T47D (cell line): ENCODE measurements at places on chromosomes 16 and 17.

DNA sequence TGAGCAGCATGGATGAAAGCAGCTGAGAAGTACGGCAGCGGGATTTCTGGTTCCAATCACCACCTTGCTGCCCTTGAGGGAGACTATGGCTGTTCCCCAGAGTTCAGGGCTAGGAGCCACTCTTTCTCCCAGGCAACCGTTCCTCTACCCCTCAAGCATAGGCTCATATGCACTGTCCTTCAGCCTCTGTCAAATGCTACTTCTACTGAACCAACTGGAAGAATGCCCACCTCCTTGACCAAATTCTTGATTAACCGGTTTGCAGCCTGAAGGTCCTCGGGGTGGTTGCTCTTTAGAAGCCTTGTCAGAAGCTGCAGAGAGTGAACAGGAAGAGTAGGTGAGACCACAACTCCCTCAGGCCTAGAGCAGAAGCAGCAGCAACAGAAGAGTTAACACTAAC is 23.8 kb downstream of the GGA2 start:
- no peak for DNase-seq

DNA sequence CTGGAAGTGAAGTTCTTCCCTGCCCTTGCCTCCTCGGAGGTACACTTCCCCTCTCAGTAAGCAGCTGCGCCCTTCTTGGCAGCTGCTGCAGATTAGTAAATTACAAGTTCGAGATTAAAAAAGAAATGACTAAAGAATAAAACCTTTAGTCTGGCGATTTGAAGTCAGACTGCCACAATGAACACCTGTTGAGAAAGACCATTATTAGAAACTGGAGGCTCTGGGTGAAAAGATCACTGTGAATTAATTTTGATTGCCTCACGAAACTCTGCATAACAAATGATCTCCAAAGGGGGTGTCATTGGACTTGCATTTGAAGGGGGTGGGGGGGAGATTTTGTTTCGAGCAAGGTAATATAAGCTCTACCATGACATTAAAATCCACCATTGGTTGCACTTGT is 39.3 kb downstream of the SALL1 start:
- no peak for DNase-seq

DNA sequence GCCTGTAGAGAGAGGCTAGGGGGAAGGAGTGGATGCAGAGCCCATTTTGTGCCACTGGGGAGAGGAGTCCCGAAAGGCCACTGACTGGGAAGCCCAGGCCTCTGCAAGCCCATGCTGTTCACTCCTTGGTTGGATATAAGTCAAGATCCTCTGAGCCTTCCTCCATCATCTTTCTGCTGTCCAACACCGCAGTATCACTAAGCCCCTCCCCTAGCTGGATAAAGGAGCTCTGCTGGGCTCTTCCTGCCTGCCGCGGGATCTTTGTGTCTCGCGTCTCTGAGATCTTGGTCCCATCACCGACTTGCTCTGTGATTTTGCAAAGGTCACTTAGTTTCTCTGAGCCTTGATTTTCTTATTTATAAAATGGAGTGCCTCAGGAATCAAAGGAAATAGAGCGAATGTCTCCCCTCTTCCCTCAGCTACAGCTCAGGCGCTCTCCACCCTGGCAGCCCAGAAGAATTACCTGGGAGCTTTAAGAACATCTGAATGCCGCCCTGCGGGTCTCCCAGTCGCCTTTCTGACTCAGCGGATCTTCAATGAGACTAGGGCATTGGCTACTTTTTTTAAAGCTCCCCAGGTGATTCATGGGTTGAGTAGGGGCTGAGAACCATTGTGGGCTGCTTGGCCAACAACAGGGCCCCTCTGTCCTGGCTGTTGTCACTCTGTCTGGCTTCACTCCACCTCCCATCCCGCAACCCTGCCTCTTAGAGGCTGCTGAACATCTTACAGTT is 25.2 kb upstream of the TMEM220 start:
- DNase-seq = no peak

DNA sequence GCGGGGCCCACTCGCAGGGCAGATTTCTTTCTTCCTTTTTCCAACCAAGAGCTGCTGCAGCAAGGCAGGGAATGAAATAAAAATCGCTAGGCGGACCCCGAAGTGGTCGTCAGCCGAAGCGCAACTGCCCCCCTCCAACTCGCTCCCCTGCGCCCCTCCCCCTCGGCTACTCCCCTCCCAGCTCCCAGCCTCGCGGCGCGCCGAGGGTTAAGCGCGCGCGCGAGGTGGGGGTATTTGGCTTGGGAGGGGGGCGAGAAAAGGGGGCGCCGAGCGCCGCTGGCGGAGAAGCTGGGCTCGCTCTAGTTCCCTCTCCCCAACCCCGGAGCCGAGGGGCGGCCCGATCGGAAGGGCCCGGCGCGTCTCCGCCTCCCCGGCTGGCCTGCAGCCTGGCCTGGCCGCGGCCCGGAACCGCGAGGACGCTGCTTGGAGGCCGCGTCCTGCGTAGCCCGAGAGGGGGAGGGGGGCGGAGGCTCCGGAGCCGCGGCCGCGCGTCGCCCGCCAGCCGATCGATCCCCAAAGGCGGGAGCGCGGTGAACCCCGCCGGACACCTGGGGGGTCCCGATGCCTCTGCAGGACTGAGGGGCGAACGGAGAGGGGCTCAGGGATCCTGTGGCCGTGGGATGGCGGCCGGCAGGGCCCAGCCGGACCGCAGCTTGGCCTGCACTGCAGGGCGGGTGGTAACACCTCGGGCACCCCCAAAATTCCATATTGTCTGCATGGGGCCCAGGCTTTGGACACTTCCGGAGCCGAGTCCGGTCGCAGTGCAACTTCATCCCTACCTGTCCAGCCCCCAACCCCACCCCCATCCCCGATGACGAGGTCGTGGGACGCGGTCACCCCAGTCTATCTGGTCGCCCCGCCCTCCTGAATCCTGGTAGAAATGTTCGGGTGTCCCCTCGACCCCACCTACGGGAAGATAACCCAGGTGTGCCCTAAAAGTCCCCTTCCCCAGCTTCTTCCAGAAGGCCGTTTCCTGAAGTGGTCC is 4.9 kb upstream of the CBX4 start:
- DNase-seq = peak; percentile 81

DNA sequence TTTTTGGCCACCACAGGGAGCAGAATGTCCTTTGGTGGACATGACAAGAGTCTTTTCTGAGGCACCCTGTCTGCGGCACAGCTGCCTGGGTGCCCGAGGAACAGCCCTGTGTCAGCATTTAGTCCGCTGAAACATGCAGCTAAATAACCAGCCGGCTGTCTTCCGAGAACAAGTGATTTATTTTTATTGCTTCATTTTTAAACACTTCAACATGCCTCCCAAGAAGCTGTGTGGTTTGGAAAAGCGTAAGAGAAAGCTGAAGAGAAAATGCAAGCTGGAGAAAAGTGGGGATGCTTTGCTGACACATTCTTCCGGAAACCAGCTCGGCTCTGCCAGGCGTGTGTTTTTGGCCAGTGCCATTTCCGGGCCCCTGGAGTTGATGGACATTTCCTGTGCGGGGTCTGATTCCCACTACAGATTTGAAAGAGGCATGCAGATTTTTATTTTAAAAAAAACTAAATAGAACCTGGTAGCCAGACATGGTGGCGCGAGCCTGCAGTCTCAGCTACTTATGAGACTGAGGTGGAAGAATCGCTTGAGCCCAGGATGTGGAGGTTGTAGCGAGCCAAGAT is 94.7 kb downstream of the SEC14L1 start:
- DNase-seq = no peak

- DNase-seq = no peak
Measured at GRCh38 chr17:51516924-51517323, 256.6 kb downstream of the UTP18 start.

- no peak for DNase-seq
Measured at GRCh38 chr17:45398800-45399199, 33.9 kb downstream of the ARHGAP27 start.

GRCh38 chr16:989354-989814 is 7.8 kb downstream of the SOX8 start:
- DNase-seq = no peak

GRCh38 chr17:80032614-80033171 is 3.0 kb downstream of the TBC1D16 start:
- DNase-seq = no peak

GRCh38 chr16:49851468-49851787 is 4.5 kb downstream of the ZNF423 start:
- DNase-seq = no peak

DNA sequence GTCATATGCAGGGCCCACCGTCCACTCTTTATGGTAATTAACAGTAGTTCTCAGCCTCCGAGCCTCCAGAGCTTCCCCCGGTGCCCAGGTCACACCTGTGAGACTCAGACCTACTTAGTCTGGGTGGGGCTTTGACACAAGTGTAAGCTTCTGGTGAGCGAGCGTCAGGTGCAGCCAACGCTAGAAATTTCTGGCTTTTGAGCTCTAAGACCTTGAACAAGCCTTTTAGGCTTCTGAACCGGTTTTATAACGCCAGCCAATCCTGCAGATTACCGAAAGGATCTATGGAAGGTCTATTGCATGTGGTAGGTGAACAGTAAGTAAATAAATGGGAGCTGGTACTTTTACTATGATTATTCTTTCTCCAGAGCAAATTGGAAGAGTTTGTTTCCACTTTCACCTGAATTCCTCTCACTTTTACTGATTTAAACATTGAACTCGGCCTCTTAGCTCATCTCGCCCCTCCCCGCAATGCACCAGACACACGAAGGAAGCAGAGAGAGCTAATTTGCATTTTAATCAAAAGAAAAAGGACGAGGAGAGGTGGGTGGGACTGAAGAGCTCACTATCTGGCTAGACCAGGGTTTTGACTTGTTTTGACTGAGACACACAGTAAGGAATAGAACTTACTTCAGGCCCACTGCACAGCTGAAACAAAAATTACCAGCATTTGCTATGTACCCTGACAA is 47.1 kb downstream of the ABAT start:
- no peak for DNase-seq

DNA sequence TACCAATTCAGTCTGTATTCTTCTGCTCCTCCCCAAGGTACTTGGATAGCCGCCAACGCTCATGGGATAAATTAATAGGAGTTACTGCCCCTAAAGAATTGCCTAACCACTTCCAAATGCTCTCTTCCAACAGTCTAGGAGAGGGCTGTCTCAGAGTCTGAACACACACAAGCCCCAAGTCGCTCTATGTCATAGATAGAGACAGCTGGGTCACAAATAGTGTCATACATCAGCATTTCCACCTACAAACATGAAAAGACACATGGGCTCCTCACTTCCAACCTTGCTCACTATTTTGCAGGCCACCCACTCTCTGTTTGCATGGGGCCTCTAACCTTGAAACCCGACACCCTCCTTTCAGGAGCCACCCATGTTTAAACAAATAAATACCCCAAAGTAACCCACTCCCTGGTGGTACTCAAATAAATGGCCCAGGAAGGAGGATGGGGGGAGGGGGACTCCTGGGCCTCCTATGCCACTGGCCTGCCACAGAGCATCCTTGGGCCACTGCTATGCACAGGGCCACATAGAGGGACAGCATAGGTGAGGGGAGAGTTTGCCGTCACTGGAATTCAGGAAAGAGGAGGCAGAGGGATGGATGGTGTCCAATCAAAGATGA is 265.9 kb downstream of the SOX9 start:
- no peak for DNase-seq

DNA sequence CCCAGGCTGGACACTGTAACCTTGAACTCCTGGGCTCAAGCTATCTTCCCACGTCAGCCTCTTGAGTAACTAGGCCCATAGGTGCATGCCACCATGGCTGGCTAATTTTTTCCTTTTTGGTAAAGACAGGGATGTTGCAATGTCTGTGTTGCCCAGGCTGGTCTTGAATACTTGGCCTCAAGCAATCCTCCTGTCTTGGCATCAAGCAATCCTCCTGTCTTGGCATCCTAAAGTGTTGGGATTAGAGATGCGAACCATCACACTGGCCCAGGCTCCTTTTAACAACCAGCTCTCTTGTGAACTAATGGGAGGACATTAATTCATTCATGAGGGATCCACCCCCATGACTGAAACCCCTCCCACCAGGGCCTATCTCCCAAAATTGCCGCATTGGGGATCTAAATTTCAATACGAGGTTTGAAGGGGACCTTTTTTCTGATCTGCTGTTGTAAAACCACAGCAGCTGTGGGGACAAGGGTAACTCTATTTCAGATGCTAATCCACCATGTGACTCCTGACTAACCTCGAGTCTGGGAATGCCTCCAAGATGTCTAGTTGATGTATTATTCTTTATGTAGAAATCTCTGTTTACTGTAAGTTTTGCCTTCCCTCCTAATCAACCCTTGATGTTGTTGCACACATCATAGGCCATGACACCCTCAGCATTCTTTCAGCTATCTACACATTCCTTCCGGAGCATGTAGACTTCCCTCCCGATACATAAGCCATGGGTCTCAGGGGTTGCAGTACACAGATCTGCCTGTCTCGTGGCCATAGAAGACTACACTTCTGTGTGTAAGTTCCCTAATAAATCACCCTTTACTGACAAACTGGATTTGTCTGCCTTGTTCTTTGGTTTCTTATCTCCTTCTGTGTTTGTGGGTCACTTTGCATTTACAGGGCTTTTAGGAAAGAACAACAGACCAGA is 37.6 kb downstream of the RNF112 start:
- DNase-seq = no peak

- DNase-seq = no peak
Measured at GRCh38 chr16:19252904-19253303, 32.6 kb upstream of the CLEC19A start.

DNA sequence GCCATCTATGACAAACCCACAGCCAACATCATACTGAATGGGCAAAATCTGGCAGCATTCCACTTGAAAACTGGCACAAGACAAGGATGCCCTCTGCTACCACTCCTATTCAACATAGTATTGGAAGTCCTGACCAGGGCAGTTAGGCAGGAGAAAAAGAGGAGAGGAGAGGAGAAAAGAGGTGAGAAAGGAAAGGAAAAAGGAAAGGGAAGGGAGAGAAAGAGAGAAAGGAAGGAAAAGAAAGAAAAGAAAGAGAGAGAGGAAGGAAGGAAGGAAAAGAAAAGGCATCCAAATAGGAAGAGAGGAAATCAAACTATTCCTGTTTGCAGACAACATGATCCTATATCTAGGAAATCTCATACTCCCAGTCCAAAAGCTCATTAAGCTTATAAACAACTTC is 11.5 kb downstream of the STX8 start:
- DNase-seq = no peak

GRCh38 chr16:85750146-85750826 is 610 bp downstream of the C16orf74 start:
- peak; percentile 84 for DNase-seq

DNA sequence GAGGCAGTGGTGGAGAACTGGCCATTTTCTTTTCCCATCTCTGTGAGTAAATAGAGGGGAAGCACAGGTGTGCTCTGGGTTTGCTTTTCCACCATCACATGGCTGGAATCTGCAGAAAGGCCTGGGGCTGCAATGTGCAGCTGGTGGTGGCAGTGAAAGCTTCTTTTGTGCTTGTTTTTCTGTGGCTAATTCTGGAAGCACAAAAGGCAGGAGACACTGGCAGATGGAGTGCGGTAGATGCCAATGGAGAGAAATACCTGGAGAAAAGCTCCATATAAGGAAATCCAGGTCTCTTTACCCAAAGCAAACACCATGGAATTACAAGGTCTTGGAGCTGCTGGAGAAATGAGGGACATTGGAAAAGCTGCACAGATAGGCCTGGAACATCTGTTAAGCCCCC is 146.9 kb downstream of the HAPSTR1 start:
- DNase-seq = no peak
